ENCODE measurements at places on chromosomes 1 and 21.
A peak's percentile ranks its signal among the peaks of the same experiment; 100 is the strongest.

DNA sequence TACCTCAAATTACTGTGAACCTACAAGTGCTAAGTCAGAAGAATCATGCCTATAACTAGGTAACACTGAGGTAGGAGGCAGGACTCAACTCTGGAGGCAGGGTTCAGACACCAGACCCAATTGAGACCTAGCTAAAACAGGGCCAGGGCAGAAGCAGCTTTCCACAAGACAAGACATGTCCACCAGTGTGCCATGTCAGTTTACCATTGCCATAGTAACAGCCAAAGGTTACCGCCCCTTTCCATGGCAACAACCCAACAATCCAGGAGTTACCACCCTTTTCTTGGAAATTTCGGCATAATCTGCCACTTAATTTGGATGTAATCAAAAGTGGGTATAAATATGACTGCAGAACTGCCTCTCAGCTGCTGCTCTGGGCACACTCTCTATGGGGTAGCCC lies 432.3 kb downstream of the DPYD start:
- DNase-seq: no peak

- DNase-seq: no peak
These were observed 14.3 kb downstream of the IER5 start for GRCh38 chr1:181102841-181103240.

- no peak for DNase-seq
These were observed 35.6 kb downstream of the CHAF1B start for GRCh38 chr21:36420571-36421339.

GRCh38 chr1:225460021-225460736 lies 32.3 kb upstream of the LBR start:
- no peak for DNase-seq

DNA sequence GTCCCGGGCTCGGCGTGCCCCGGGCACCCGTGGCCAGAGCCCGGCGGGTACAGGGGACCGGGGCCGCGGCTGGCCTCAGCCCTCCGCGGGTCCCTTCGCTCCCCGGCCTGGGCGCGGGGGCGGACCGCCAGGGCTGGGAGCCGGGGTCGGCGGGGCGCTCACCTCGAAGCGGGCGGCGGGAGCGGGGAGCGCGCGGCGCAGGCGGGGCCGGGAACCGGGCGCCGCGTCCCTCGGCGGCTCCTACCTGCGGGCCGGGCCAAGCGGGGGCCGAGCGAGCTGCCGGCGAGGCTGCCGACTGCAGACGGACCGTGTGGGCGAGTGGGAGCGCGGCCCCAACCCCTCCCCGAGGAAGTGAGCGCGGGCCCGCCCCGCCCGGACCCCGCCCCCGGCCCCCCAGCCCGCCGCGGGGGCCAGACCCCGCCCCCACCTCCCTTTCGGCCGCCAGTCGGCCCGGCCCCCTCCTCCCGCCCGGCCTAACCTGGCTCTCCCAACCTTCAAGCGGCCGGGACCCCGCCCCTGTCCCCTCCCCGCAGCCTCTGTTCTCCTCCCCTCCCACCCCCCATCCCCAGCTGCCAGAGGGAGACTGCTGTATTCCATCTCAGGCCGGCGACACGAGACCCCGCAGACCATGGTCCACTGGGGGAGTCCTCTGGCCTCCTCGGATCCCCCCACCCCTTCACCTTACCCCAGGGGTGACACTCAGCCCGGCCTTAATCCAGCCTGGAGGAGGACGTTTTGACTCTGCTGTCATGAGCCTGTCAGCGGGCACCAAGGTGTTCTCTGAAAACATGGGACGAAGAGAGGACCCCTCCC lies at the start of gene FHL3:
Gene FHL3, minus strand, starts transcription at position 320 of the 813 bp plus-strand sequence. CDS start 6,102 bp downstream, outside the sequence.
- no peak for DNase-seq

- DNase-seq: peak; percentile 2
These were observed 15.0 kb upstream of the RGS4 start for GRCh38 chr1:163054181-163054591.

GRCh38 chr1:239155466-239156091 lies 230.8 kb upstream of the CHRM3 start:
- DNase-seq: no peak

GRCh38 chr1:247119600-247120407 lies 15.6 kb upstream of the ZNF669 start:
- DNase-seq: no peak

- DNase-seq: peak; percentile 16
These were observed 206.5 kb downstream of the RWDD3 start for GRCh38 chr1:95440511-95440910.

GRCh38 chr1:186093437-186093836 lies 281.6 kb downstream of the TPR start:
- DNase-seq: no peak

- DNase-seq: no peak
These were observed 83.2 kb downstream of the CLDN17 start for GRCh38 chr21:30083225-30083945.

DNA sequence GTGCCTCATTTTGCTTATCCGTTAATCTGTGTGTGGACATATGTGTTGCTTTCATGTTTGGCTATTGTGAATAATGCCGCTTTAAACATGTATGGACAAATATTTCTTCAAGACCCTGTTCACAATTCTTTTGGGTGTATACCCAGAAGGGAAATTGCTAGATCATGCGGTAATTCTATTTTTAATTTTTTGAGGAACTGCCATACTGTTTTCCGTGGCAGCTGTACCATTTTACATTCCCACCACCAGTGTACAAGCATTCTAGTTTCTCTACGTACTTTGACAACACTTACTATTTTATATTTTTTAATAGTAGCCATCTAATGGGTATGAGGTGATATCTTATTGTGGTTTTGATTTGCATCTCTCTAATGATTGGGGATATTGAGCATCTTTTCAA lies 7.1 kb upstream of the NID1 start:
- no peak for DNase-seq

GRCh38 chr1:25112400-25112799 lies 119.9 kb downstream of the SYF2 start:
- DNase-seq: no peak

DNA sequence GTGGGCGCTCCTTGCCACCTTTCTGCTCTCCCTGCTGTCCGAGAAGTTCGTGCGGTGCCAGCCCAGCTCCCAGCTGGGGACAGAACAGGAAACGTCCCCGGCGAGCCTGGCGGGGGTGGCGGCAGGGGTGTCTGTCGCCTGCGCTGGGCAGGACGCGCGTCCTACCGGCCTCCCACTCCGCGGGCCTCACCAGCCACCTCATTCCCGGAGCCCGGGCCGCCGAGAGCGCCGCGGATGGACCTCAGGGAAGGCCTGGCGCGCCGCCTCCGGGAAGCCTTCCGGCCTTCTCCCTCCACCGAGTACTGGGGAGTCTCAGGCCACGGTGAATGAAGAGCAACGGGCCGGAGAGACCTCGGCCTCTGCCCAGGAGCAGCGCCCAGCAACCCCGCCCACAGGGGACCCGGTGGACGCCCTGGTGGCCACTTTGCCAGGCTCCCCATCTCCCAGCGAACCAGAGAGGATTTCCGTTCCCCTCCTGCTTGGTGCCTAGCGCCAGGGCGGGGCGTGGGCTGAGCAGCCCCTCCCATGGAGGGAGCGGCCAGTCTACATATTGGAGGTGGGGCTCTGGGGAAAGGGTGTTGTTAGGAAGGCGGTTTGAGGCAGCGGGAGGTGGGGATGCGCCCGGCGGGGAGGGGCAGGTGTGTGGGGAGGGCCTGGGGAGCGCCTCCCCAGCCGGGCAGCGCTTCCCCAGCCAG lies 9.5 kb upstream of the TNFRSF14 start:
- peak; percentile 49 for DNase-seq

DNA sequence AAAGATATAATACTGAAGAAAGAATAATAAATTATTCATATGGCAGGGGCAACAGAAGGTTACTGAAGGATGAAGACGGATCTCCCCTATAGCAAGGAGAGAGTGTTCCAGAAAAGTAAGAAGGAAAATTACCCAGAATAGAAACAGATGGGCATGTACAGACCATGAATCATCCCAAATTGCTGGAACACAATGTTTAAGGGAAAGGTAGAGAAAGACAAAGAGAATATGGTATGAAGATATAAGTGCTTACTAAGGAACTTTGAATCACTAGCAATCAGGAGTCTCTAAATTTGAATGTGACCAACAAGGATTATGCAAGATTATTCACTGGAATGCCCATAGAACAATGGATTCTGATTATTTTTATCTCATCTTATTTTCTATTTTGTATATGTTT lies 375.4 kb downstream of the COL11A1 start:
- DNase-seq: no peak

DNA sequence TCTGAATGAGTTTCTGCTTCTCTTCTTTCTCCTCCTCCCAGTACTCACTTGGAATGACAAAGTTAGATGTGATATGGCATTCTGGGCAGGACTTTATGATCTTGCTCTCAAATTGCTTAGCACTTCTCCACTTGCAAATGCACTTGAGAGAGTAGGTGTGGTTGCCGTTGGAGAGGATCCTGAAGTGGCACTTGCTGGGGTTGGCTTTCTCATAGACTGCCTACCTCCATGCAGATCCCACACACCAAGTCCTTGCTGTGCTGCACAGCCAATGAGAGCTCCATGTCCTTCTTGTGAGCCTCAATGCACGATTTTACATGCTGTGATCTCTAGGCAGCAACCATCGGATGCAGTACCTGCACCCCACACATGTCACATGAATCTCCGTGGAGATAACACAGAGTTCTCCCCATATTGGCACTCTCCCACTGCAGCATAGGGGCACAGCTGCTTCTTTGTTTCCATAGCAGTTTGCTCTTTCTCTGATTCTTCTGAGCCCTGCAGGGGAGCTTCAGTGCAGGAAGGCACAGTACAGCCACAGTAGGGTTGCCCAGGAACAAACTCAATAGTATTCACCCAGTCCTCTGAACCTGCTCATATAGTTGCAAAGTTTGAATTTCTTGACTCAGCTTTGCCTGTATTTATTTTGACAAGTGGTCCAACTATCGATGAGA lies 45.2 kb downstream of the ZNF691 start:
- DNase-seq: no peak

DNA sequence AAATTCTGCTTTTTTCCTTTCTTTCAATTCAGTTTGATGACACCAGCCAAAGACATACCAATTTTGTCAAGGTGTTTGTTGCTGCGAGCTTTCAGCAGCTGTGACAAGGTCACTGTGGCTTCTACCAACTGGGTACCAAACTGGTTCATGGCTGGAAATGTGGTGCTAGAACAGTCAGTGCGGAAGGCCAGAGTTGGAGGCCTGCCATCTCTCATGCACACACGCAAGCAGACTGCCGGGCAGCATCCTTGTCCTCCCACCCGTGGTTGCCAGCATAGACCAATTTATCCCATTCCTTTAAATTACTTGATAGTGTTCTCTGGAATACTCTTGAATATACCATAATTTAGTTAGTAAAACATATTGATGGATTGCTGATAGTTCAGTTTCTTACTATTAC lies 79.9 kb upstream of the GPR52 start:
- DNase-seq: no peak

- no peak for DNase-seq
These were observed 323.1 kb upstream of the NFIA start for GRCh38 chr1:60759291-60759690.

DNA sequence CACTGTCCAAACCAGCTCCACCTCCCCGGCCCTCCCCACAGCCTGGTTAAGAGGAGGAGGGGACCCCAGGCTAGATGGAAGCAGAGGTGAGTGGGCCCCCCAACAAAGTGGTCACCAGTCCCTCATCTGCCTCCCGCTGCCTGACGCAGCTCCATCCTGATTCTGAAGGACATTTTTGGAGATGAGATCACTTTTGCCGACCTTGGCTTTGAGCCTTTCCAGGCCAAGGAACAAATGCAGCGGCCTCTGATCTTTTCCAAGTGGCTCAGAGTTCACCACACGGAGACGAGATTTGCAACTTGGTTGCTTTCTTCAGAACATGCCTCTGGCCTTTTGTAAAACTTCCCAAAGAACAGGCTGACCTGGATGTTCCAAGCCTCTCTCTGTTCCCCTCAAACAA lies 223.1 kb downstream of the NPHP4 start:
- peak; percentile 49 for DNase-seq

- no peak for DNase-seq
These were observed 4.0 kb downstream of the TFF3 start for GRCh38 chr21:42311160-42311559.

GRCh38 chr1:27398405-27399149 lies 6.2 kb downstream of the GPR3 start:
- DNase-seq: no peak

DNA sequence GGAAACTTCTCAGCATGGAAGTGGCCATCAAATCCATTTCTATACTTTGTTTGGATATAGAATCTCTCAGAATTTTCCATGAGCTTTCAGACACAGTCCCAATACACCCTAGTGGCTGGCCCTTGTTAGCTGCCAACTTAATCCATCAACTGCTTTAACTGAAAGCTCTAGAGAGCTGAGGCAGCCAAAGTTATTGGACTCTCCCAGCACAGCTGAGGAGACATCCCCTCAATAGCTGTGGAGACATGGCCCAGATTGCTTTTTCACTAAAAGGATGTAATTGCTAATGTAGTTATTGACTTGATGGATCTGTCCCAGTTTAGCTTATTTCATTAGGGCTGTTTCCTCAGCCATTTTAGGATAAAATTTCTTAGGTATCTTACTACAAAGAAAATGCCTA lies 94.8 kb upstream of the PRMT6 start:
- DNase-seq: no peak

DNA sequence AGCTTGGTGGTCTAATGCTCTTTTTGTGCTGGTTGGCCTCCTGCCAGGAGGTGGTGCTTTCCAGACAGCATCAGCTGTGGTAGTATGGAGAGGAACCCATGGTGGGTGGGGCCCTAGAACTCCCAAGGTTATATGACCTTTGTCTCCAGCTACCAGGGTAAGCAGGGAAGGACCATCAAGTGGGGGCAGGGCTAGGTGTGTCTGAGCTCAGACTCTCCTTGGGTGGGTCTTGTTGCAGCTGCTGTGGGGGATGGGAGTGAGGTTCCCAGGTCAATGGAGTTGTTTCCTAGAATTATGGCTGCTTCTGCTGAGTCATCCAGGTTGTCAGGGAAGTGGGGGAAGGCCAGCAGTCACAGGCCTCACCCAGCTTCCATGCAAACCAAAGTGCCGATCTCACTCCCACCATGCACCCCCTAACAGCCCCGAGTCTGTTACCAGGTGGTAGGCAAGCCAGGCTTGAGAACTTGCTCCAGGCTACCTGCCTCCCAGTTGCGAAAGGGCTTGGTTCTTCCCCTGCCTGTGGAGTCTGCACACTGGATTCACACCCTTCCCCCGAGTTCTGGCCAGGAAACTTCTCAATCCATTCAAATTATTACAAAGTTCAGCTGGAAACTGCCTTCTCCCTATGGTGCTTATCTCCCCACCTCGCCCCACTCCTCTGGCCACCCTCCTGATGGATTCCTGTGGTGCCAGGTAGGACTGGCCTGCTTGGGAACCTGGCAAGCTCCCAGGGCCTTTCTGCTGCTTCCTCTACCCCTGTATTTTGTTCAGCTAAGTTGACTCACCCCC lies 37.8 kb downstream of the DRAM2 start:
- no peak for DNase-seq

All from midbrain (tissue), 1 donor.